ENCODE measurements at places on chromosomes 12 and 14.

- DNase-seq: no peak
These were observed 79.1 kb upstream of the BDKRB2 start for GRCh38 chr14:96125536-96125935.

DNA sequence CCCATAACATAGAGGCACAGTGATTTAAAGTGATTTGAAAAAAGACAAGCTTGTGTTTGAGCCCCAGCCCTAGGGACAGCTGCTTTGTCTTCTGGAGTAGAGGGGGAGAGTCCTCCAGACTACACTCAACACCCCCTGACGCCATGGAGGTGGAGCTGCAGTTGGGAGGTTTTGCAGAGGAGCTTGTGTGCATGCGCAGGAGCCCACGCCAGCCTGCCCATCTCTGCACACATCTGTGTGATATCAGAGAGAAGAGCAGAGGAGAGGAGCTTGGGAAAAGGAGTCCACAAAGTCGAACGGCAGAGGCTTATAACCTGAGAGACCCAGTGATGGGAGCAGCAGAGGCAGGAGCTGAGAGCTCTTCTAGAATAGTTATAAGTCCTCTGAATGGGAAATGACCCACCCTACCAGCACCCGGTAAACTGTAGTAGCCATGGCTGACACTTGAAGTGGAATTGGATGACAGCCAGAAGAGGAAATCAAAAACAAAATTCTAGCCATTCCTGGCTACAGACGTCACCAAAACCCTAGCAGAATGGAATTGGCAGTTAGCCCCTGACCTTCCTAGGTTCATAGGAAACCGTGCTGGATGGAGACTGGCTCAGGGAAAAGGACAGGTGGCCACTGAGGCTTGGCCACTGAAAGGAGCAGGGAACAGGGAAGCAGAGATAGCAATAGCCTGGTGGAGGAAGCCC lies 185.1 kb upstream of the VASH1 start:
- no peak for DNase-seq

- DNase-seq: no peak
These were observed 69.2 kb downstream of the PTPRQ start for GRCh38 chr12:80513211-80513610.

GRCh38 chr12:8823565-8824300 lies 1.3 kb downstream of the A2ML1 start:
- DNase-seq: peak; percentile 7

DNA sequence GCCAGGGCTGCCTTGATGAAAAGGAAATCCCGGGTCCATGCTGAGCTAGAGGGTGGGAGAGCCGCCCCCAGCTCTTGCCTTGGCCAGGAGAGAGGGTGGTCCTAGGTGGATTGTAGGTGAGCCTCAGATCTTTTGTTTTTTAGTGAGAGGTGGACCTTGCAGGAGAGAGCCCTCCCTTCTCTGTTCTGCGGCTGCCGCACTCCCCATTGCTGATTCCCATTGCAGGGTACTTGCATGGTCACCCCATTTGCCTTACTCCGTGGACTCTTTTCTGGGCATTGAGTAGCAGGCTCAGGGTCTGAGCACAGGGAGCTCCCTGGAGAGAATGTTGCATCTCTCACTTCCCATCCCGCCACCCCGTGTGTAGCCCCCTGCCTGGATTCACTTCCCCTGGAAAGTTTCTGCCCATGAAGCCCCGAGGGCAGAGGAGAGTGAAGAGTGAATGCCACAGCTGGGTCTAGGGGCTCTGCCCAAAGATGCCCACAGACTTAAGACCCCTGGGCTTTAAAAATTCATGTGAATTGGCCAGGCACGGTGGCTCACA lies 10.2 kb downstream of the VASH1 start:
- DNase-seq: no peak

DNA sequence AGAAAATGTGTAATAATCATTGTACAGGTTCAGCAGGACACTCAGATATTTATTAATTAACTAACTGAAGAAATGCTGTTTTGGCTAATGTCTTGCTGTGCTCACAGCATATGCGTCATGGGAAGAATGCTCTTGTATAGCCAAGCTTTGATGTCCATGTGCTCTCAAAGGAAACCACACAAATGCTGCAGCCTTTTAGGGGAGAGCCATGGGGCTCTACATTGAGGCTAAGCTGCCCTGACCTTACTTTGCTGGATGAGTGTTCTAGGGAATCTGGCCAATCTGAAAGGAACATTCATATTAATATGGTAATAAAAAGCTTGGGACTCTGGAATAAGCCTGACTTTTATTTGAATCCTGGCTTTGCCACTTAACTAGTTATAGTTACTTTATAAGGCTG lies 9.5 kb upstream of the CRADD start:
- no peak for DNase-seq

GRCh38 chr14:84927096-84927827 lies 602.7 kb upstream of the FLRT2 start:
- no peak for DNase-seq

GRCh38 chr12:92396647-92397252 lies 251.1 kb upstream of the BTG1 start:
- peak; percentile 39 for DNase-seq

- peak; percentile 87 for DNase-seq
These were observed 105.0 kb upstream of the PRB2 start for GRCh38 chr12:11500188-11500860.

DNA sequence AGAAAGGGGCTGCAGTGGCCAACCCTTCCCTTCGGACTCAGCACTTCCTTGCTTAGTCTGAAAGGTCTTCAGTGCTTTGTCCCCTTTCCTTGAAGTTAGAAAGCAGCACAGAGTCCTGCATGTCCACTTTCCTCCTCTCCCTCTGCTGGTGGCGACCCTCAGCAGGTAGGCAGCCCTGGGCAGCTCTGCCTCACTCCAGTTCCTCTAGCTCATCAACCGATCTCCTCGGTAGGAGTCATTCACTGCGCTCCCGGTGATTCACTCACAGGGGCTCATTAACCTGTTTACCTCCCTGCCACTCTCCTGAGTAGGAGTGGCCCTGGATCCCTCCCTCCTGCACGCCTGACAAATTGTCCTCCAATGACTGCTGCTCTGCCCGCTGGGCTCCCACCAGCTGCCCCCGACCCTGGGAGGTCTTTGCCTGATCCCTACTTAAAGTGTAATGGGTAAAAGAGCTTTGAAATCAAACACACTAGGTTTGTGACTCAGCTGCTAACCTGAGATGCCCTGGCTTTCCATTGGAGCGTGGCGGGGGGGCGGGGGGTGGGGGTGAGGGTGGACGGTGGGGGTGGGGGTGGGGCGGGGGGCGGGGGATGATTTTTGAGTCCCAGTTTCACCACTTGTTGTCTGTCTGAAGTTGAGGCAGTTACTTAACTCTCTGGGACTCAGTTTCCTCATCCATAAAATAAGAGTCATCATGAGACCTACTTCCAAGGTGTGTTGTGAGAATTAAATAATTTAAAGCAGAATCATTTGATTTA lies 4.2 kb downstream of the SCNN1A start:
- no peak for DNase-seq

- no peak for DNase-seq
These were observed 80.2 kb downstream of the TMTC1 start for GRCh38 chr12:29703528-29703927.

- no peak for DNase-seq
These were observed 14.5 kb downstream of the KRAS start for GRCh38 chr12:25236190-25236589.

DNA sequence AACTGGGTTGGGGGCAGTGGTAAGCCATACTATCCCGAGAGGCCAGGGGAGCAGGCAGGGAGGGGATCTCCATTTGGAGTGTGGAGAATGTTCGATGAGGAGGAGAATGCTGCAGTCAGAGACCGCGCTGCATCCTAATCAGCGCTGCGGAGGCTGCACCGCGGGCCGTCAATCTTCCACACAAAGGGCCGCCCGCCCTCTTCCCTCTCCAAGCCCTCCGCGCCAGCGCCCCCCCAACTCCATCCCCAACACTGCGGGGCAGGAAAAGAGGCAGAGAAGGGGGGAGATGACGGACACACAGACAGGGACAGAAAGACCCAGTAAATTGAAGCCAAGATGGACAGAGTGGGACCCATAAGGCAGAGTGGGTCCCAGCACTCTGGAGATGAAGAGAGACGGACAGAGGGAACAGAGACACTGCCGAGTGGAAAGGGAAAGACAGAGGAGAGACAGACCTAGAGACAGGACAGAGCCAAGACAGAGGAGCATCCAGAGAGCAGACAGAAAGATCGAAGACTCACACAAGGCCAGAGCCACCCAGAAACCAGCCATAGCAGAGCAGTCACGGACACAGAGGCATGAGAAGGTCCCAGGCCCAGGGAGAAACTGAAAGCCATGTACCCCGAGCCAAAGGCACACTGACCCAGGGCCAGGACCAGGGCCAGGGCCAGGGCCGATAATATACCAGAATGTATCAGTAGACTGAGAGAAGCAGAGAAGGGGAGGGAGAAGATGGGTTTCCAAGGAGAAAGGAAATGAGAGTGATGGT lies 3.5 kb downstream of the CISTR start:
- no peak for DNase-seq

DNA sequence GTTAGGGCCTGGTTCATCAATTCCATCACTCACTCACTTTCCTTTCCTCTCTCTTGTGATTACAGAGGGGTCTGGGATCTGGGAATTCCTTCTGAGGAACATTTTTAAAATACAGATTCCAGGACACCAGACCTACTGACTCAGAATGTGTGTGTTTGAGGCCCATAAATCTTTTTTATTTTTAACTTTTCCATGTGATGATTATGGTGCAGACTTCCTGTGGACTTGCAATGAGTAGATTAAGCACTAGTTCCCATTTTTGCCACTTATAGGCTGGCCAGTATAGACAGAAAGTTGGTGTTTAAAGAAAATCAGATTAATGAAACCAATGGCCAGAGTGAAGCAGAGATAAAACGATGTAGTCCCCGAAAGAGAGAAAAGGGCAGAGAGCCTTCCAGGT lies 28.1 kb downstream of the SLC41A2 start:
- DNase-seq: no peak

GRCh38 chr12:64678835-64679234 lies 68.5 kb downstream of the RASSF3 start:
- peak; percentile 42 for DNase-seq

- no peak for DNase-seq
These were observed 37.8 kb upstream of the NFYB start for GRCh38 chr12:104175726-104176247.

- no peak for DNase-seq
These were observed 18.2 kb upstream of the FAM222A start for GRCh38 chr12:109695416-109695815.

GRCh38 chr12:67442347-67442841 lies 173.2 kb downstream of the CAND1 start:
- no peak for DNase-seq

- no peak for DNase-seq
These were observed 35.5 kb upstream of the MAX start for GRCh38 chr14:65137648-65138307.

DNA sequence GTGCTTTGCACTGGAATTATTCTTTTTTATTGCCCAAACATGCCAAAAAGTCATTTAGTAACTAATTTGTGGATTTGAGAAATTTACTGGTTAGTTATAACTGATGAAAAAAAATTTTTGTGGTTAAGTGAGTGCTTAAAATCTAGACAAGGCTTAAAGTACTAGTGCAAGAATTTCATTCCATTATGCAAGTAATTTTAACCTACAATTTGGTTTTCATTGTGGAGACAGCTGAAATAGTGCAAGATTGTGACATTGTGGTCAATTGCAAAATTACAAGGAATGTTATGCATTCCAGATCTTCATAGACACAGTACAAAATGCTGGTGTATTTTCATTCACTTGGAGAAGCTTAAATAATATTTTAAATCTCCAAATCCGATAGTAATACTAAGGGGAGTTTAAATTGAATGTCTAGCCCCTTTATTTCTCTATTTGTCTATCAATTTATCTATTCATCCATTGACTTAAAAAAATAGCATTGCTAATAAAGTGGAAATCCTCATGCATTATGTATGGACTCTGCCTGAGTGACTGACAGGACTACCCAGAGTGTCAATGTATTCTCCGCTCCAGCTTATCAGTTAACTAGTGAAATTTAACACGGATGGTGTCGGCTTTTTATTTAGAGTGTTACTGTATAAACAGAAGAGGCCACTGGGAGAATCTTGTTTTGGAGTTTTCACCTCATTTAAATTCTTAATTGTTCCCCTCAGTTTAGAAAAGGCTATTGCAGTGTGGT lies 125.9 kb downstream of the ALX1 start:
- DNase-seq: no peak

DNA sequence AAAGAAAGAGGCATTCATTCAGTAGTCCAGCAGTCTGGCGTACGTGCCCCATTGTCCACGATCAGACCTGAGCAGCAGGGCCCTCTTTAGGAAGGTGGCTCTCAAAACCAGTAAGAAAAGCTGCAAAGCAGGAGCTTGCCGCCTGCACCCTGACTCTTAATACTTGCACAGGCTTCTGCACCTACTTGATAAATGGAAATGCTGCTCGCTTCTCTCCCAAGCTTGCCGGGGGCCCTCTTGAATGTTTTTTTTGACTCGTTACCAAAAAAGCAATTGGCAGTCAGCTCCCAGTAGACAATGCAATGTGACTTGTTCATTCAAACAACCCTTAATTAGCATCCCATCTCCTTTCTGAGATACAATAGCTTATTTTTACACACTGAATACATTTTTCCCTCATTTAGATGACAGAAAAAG lies 27.2 kb upstream of the PTPRB start:
- no peak for DNase-seq

- DNase-seq: no peak
These were observed 167.0 kb upstream of the ALG10B start for GRCh38 chr12:38149395-38150073.

- DNase-seq: no peak
These were observed 91.8 kb downstream of the EML1 start for GRCh38 chr14:99884834-99885648.

DNA sequence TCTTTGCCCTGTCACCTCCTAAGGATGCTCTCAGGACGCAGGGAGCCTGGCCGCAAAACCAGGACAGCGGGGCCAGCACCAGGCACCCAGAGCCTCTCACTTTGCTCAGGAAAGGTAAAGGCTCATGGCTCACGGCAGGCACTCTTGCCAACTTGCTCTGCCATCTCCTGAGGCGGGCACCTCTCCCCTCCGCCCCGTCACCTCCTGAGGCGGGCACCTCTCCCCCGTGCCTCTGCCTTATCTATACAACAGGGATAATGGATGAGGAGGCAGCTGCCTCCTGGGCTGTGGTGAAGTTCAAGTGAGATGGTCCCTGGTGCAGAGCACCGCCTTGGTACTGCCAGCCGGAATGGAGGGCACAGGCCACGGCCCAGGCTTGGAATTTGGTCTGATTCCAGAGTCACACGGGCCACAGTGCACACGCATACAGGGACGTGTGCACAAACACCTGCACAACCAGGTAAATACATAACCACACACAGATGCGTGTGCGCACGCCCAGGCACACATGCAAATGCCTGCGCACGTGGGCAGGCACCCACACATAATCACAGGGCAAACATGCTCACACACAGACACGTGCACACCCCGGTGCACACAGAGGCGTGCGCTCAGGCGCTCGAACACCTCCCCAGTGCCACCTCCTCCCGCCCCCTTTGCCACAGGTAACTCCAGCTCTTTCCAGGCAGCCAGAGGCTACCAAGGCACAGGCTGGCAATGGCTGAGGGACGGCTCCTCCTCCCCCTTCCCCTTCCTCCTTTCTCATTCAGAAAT lies 11.6 kb downstream of the DEGS2 start:
- DNase-seq: no peak
